Right renal pelvis (tissue), 4 donors: ENCODE measurements at places on chromosomes 1 and 21. TPM values are rescaled to one million over a fixed set of nuclear protein-coding genes. Genes with fewer than 3 reads are reported as not detected.

The SELL gene
- polyA plus RNA-seq: 4.0 TPM

The NBPF3 gene
- 12.8 TPM for polyA plus RNA-seq

The HSF2BP gene
- polyA plus RNA-seq: 2.1 TPM

The UMODL1 gene
- 0.09 TPM for polyA plus RNA-seq

- DNase-seq: no peak
Measured at GRCh38 chr1:84675106-84675505, 15.2 kb downstream of the SSX2IP start.

DNA sequence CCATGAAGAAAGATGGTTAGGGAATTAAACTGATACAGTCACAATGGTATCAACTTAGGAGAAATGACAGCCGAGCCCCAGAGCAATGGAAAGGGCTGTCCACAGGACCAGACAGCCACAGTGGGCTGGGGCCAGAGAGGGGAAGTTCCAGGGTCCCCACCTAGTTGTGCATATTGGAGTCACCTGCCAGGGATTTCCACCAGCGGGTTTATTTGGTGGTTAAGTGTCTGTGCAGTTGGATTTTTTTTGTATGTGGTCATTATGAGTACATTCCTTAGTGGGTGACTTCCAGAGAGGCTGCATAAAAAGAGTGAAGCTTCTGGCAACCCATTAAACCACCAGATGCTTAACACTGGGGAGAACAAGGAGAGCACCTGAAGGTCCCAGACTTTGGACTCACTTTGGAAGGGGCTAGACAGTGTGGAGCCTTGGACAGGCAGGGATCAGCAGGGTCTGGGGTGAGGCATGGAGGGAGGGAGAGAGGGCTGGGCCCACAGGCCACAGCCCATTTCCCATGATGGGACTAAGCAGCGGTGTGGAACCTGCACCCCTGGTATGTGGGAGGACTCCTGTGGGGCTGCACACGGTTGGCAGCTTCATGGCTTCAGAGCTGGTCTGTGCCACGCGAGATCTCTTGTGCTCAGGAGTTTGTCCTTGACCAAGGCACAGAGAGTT is 7.8 kb upstream of the PTTG1IP start:
- DNase-seq: no peak

DNA sequence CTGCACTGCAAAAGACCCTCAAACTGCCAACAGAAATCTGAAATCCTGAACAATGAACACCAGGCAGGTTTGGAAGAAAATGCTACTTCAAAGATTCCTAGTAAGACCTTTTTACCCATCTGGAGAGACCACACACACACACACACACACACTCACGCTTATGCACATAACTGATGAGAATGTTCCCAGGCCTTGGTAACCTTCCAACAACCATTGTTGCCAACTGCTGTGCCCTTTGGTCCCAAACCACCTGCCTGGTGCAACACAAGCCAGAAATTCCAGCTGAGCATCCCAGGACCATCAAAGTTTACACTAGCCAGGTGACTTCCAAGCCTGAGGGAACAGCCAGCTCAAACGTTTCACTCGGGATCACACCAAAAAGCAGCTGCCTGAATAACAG is 56.9 kb downstream of the SEC16B start:
- no peak for DNase-seq

DNA sequence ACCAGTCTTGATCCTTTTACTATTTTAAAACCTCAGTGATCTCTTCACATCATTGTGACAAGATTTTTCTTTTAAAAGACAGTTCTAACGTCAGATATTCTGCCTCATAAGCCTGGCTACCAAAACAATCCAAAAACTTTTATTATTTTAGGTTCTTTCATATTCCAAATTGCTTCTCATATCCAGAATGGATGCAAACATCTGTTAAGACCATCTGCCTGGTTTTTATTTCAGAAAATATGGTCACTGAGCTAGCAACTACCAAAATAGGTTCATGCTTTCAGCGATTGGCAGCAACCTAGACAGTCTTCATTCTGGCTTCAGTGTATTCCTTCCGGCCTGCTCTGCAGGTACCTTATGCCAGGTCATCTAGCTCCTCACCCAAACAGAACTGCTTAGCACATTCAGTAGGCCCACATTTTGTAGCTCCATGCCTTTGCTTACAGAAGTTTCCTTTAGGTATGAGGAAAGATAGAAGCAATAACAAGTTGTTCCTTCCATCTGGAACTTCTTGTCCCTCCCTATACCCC is 59.0 kb upstream of the CACYBP start:
- no peak for DNase-seq

GRCh38 chr1:15876357-15877055 is 29.0 kb downstream of the SPEN start:
- DNase-seq: no peak

DNA sequence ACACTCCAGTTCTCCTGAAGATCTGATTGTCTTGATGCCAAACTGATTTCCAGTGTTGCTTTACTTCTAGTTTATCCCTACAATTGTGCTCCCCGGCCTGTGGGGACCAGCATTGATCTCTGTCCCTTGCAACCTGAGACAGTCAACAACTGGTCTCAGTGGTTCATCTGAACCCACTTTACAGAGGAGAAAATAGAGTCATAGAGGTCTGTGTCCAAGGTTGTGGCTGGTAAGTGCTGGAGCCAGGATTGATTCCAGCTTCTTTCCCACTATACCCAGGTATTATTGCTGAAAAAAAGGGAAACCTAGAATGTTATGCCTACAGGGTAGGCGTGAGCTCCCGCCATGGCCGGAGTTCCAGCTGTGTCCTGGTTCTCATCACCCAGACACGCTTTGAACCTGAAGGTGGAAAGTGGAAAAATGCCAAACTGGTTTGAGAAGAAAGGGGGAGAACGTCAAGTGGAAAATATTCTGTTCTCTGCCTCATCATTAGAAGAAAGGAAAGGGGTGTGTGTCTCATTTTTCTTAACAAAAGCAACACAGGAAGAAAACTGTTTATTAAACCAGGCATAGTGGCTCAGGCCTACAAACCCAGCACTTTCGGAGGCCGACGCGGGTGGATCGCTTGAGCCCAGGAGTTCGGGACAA is 60.7 kb upstream of the ITPKB start:
- DNase-seq: no peak

DNA sequence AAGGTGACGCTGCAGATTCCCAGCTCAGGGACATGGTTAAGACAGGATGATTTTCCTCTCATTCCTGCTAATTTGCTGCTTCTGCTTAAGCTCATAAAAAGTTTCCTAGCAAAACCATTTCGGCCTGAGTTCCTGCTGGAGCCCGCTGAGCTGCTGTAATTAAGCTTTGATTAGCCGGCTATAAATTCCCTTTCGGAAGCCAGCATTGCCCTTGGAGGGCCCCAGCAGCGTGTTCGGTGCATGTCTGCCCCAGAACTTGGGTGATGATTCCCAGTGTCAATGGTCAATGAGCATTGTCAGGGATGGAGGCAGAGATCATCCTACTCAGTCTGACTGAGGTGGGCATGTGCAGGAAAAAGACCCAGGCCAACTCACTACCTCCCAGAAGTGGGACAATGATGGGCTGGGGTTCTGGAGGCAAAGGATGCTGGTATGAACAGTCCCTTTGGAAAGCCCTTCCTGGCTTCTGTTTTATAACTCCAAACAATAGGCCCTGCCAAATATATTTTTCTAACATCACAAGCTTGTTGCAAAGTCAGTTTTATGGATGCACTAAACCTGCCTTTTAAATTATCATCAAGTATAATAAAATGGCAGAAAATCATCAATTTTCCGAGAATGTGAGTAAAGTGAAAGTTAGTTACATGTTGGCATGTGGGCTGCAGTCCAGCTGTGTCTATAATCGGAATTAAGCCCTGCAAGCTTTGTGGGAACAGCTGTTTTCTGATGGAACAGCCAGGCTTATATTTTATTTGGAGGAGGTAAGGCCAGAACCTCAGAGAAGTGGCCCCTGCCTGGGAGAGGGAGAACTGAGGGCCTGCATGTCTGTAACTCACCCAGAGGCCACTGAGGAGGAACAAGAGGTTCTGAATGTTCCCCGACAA is 257.1 kb downstream of the GRIK3 start:
- peak; percentile 18 for DNase-seq
